ENCODE measurements at places on chromosomes 11 and 22. TPM values are rescaled to one million over a fixed set of nuclear protein-coding genes. Genes with fewer than 3 reads are reported as not detected.

The RFPL1 gene
- not detected for total RNA-seq

The MPZL3 gene
- total RNA-seq: 64.3 TPM

The CNTN5 gene
- total RNA-seq: under 0.01 TPM

The ACCS gene
- total RNA-seq: 1.4 TPM

The DGCR2 gene
- total RNA-seq: 64.9 TPM

The ISX gene
- total RNA-seq: not detected

The PLXNB2 gene
- 96.0 TPM for total RNA-seq

The OR51L1 gene
- not detected for total RNA-seq

The ROBO4 gene
- not detected for total RNA-seq

The CD3E gene
- 0.07 TPM for total RNA-seq

The MMP3 gene
- 0.36 TPM for total RNA-seq

The C1QTNF4 gene
- total RNA-seq: not detected

The TCN1 gene
- 0.68 TPM for total RNA-seq

The CNIH2 gene
- total RNA-seq: under 0.01 TPM

The XKR3 gene
- total RNA-seq: not detected

The RASD2 gene
- total RNA-seq: under 0.01 TPM

The PHF21B gene
- not detected for total RNA-seq

The OR56A1 gene
- not detected for total RNA-seq

The APOL1 gene
- total RNA-seq: 1.0 TPM

The PLAAT5 gene
- total RNA-seq: not detected

The BRSK2 gene
- total RNA-seq: 1.00 TPM

The CENPM gene
- 1.2 TPM for total RNA-seq

The OR51B5 gene
- total RNA-seq: not detected

The DDI1 gene
- total RNA-seq: not detected

The CASP5 gene
- 0.50 TPM for total RNA-seq

The SLN gene
- total RNA-seq: not detected

The NCAM1 gene
- 0.34 TPM for total RNA-seq

The GAL3ST1 gene
- total RNA-seq: 0.07 TPM

The FUT4 gene
- total RNA-seq: 1.4 TPM

The PRAME gene
- total RNA-seq: not detected

The HOATZ gene
- total RNA-seq: not detected

The NCR3LG1 gene
- 3.6 TPM for total RNA-seq

The PGA5 gene
- total RNA-seq: not detected

The CASP12 gene
- not detected for total RNA-seq

The SLC16A8 gene
- 0.07 TPM for total RNA-seq
